ENCODE measurements at places on chromosomes 1 and 21.

DNA sequence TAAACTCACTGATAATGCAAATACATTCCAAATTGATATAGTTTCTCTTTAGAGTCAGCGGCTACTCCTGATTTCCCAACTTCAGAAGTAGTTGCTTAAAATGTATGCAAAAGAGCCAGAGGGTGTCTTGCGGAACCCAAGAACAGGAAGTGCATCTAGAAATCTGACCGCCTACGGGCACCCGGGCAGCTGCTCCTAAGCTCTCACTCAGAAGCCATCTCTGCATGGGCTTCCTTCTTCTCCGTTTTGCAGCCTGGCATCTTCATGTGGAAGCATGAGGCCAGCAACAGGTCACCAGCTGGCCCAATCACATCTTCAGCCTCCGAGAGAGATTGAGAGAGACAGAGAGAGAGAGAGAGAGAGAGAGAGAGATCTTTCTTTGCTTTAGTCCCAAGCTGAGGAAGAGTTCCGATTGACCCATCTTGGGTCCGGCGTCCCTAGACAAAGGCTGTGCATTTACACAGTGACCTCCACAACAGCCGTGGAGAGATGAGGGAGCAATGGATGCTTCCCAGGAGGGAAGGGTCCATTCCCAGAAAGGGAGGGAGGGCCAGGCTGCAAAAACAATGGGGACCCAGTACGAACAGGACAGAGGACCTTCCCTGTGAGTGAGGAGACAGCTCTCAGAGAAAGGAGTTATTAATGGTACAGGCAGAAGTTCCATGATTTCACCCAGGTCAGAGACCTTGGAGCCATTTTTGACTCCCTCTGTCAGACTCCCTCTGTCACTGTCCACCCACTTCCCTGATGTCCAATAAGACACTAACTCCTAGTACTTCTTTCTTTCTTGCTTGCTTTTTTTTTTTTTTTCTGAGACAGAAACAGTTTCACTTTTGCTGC, 28.2 kb upstream of the SLC30A1 start:
- peak; percentile 76 for DNase-seq

GRCh38 chr1:95685081-95685480, 451.1 kb downstream of the RWDD3 start:
- DNase-seq, result no peak

- DNase-seq, result no peak
Measured at GRCh38 chr1:26064553-26064952, 2.9 kb downstream of the TRIM63 start.

- no peak for DNase-seq
Measured at GRCh38 chr1:114008993-114009392, 29.7 kb downstream of the OLFML3 start.

- DNase-seq, result no peak
Measured at GRCh38 chr1:67058761-67059160, 4.8 kb upstream of the SLC35D1 start.

GRCh38 chr1:206526064-206526911, 19.0 kb downstream of the RASSF5 start:
- no peak for DNase-seq

DNA sequence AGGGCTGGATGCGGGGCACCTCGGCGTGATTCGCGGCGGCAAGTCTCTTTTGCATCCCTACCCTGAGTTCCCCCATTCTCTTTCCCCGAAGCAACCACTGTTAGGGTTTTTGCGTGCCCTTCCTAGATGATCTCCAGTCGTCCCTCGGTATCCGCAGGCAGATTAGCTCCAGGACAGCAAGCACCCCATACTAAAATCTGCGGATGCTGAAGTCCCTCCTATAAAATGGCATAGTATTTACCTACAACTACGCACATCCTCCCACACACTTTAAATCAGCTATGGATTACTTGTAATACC, 22.8 kb upstream of the CFAP126 start:
- DNase-seq, result peak; percentile 33

GRCh38 chr1:113993072-113993471, 13.8 kb downstream of the OLFML3 start:
- no peak for DNase-seq

- DNase-seq, result no peak
Measured at GRCh38 chr1:15400627-15401026, 9.1 kb upstream of the EFHD2 start.

DNA sequence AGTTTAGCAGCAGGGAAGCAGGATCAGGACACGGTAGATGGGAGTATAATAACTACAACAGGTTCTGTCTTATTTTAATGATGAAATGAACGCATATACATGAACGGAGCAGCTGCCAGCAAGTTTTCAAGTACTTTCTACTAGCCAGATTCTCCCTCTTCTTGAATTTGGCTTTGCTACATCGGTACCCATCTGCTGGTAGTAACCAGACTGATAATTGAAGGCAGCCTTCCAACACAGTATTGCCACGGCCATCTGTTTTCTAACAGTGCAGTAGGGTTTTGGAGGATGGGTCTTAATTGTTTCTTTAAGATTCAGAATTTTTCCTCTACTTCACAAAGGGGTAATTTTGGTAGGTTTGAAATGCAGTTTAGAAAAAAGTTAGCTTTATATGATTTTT, 33.4 kb downstream of the CENPF start:
- DNase-seq, result no peak

DNA sequence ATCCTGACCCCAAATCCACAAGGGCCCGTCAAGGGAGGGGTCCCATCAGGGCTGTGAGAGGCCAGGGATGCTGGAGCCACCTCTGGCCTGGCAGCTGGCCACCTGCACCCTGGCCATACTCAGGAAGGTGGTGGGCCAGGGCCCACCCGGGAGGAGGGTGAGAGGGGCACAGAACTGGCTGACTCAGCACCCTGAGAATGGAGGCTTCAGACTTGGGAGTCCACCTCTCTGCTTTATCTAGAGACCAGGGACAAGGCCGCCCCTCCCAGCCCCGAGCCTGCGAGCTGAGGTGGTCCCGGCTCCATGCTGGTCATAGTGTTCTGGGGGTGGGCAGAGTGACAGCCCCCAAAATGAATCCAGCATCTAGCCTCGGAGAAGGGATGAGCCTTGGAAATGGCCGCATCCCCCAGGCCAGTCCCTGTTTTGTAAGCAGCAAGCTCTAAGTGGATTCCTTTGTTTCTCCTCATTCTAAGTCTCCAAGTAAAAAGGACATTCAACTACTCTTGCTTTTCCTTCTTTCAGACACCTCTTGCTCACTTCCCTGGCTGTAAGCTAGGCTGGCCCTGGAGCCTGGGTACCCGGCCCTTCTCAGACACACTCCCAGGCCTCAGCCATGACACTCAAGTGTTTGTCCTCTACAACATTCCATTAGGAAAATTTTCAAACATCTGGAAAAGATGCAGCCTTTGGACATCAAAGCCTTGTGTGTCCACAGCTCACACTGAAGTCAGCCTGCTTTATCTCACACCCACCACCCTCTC, 12.3 kb downstream of the WNT3A start:
- peak; percentile 21 for DNase-seq

DNA sequence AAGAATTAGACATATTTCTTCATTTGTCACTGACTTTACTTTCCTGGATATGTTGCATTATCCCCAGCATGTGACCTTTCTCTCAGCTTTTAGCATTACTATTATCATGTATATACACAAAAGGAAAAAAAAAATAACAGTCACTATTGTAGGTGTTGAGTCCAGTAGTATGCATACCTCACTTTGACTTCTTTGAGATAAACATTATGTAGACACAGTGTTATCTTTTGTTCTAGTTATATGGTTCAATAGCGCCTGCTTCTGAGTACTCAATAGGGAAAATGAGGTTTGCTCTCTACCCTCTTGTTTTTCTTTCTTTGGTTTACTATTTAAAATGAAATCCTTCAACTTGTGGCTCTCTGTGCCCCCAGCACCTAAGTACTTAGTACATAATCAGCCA, 409.6 kb upstream of the PKN2 start:
- DNase-seq, result no peak

GRCh38 chr1:203743091-203743571, 21.9 kb upstream of the LAX1 start:
- DNase-seq, result no peak

DNA sequence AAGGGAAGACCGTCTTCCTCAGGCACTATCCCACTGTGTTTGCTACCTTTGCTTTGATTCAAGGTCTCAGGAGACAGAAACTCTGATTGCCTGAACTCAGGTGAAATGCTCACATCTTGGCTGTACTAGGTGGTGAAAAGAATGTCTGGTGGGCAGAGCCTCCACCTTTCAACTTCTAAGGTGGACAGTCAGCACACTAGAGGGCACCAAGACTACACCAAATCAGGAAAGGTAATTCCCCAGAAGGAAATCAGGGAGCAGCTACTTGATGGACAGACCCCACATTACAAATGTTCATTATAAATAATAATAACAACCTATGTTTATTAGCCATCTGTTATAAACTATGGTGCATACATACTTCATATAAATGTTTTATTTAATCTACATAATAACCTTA, 220.9 kb downstream of the ATG4C start:
- DNase-seq, result peak; percentile 39

- no peak for DNase-seq
Measured at GRCh38 chr1:160351629-160352028, 8.4 kb downstream of the NCSTN start.

DNA sequence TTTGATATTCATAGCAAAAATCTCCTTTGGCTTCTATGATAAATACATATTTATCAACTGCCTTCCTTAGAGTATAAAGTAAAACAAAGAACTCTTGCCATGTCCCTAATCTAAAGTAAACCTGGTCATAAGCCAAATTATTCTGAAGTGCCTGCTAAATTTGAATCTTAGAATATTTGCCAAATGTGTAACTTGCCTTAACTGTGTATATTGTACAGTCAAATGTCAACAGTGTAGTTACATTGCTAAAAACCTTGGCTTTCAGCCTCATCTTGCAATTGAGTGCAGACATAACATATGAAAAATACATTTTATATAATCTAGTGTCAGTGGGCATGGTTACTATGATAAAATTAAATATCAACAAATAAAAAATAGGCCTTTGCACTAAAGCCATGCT, 583.4 kb upstream of the ADAMTS5 start:
- DNase-seq, result no peak

DNA sequence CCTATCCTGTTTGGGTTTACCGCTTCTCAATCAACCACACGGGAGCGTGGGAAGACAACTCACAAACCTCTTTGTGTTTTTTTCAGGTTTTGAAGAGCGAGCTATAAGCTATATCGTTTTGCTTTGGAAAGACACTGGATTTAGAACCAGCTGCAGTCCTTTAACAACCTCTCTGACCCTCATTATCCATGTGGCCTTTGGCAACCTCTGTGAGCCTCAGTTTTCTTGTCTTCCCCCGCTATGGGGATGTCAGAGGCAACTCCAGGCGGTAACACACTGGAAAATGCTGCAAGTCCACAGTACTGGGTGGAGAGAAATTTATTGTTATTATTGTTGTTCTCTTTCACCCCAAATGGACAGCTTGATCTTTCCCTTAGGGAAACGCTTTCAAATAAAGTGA, 100.0 kb downstream of the ETS2 start:
- no peak for DNase-seq

DNA sequence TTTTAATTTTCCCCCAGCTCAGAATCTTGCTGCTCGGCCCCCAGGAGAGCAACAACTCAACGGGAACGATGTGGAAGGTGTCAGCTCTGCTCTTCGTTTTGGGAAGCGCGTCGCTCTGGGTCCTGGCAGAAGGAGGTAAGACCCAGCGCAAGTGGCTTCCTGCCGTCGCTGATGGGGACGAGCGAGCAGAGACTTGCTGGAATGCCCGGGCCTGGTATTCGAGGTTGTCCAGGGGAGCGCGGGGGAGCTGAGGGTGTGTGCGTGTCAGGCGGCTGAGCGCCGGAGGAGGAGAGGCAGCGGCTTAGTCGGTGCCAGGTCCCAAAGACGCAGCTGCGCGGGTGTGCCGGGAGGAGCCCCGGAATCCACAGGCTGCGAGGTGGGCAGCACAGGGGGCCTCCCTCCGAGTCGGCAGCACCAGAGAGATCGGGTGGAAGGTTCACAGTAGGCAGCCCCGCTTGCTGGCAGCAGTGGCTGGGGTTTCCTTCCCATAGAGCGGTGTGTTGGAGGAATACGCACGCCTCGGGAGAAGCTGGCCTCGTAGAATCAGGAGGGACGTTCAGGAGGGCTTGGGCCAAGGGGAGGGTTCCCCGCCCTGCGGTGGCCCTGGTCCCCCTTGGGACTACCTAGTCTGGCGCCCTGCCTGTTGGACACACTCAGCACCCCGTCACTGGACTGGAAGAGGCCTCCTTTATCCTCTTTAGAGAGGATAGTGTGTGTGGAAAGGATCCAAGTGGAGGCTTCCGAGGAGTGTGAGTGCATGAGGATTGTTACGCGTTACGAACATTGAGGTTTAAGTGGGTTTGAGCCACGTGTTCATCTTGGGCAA, 547 bp downstream of the PDPN start:
- no peak for DNase-seq

DNA sequence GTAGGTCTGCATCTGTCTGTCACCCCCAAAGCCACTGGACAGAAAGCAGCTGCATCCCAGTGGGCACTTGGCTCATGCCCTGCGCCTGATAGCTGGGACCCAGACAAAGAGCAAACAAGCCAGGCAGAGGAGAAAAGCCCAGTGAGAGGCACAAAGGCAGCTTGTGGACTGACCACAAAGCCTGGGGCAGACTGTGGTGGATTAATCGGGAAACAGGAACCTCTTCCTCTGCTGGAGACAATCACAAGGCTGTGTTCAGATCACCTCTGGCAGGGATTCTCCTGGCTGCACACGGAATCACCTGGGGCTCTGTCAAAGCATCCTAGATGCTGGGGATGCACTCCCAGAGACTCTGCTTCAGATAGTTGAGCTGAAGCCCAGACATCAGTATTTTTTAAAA, 15.2 kb upstream of the GJB5 start:
- DNase-seq, result no peak

DNA sequence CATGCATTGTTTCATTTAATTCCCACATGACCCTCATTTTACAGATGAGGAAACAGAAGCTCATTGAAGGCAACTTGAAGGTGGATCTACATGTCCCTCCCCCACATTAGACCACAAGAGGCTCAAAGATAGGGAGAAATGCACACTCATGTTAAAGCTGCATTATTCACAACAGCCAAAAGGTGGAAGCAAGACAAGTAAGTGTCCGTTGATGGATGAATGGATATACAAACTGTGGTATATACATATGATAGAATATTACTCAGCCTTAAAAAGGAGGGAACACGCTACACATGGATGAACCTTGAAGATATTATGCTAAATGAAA, 149.7 kb upstream of the JUN start:
- DNase-seq, result no peak
